ENCODE measurements at places on chromosomes 2 and 18.
A peak's percentile ranks its signal among the peaks of the same experiment; 100 is the strongest.

- no peak for DNase-seq
Observed at GRCh38 chr2:223647258-223647952, 45.2 kb upstream of the SCG2 start.

GRCh38 chr2:163572850-163573249 lies 163.0 kb downstream of the FIGN start:
- no peak for DNase-seq

DNA sequence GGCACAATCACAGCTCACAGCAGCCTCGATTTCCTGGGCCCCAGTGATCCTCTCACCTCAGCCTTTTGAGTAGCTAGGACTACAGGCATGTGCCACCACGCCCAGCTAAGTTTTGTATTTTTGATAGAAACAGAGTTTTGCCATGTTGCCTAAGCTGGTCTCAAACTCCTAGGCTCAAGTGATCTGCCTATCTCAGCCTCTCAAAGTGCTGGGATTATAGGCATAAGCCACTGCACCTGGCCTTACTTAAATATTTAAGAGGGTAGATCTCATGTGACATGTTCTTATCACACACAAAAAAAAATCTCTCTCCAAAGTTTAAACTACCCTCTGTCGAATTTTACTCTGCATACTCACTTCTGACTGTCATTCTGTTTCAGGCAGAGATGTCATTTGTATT lies 75.4 kb upstream of the CHRNA1 start:
- no peak for DNase-seq

- no peak for DNase-seq
Observed at GRCh38 chr2:218129458-218130135, 3.8 kb downstream of the CXCR2 start.

DNA sequence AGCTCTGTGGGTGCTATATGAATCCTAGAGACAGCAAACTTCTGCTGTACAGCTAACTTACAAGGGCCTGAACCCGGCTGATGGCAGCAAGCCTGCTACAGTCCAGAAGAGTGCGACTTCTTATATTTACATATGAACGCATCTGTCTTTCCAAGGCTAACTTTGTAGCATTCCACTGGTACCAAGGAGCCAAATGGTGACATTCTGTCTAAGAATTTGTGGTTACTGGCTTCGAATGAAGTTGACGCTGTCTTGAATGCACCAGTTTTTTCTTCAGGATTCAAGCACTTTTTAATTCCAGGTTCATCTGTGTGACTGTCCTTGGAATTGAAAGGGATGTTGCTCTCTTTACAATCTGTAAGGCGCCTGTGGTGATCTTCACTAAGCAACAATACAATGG lies 42.4 kb downstream of the THUMPD2 start:
- no peak for DNase-seq

GRCh38 chr2:55951533-55951932 lies 28.0 kb upstream of the EFEMP1 start:
- no peak for DNase-seq

- DNase-seq = no peak
Observed at GRCh38 chr2:236711440-236711839, 141.8 kb downstream of the ACKR3 start.

DNA sequence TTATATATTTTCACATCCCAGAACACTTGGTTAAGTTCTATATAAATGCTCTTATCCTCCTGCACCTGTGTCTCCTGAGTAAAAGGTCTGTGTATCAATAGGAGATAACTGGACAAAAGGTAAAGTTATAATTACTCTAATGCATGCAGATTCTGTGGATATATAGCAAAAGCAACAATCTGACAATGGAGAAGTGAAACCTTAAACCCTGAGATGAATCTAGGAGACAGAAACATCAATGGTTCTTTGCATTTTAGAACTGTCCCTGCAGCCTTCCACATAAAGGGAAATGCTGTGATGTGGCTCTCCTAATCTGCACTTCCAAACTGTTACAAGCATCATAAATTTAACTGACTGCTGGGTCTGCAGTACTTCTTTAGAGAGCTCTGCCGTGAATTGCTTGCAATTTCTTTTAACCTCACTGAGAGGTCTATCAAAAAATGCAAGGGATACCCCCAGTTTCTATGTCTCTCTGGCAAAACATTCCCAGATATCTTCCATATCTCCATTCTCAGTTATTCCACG lies 42.8 kb upstream of the FSIP2 start:
- DNase-seq = no peak

DNA sequence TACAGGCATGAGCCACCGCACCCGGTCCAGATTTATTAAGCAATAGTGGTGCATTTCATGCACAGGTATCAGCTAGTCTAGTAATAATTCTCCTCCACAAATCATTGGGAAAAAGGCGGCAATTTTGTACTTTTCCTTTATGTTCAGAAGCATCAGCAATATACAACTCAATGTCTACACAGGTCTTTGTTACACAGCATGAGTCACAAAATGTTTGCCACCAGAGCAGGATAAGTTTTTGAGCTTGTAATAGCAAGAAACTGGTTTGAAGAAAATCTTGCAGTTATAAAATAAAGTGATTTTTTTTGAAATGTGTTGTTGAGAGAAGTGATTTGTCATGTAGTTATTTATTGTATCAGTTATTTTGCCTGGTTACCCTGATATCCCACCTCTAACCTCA lies 4.8 kb upstream of the ITPRIPL1 start:
- no peak for DNase-seq

GRCh38 chr2:180664507-180664906 lies 315.9 kb upstream of the UBE2E3 start:
- no peak for DNase-seq

DNA sequence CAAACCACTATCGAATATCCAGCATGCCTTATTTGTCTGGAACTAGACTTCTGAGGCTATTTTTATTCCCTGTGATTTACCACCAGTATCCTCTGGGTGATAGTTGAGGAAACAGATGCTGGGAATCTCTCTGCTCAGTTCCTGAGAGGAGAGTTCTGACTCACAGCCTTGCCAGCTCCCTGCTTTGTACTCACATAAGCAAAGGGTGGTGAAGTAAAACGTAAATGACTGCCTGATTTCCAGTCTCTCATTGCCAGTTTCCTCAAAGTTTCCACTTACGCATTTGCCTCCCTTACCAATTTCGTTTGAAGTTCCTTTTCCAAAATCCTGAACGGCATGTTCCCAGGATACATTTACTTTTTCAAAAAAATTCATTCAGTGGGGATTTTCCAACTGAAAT lies 69.2 kb upstream of the HNRNPA3 start:
- no peak for DNase-seq

DNA sequence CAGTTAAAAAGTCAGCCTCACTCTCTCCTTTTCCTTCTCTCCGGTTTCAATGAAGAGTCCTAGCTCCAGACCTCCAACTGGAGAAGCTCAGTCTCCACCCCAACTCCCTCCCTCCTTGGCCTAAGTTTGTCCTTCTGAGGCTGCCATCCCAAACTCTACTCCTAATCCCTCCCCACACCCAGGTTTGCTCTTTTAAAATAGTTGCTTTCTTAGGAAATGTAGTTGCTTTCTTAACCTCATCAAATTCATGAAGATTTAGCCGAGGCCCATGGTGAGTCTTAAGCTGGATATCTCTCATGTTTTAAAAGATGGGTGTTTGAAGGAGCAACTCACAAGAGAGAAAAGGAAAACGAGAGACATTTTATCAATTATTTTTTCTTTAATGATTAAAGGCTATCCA lies 937 bp upstream of the LANCL1 start:
- no peak for DNase-seq

DNA sequence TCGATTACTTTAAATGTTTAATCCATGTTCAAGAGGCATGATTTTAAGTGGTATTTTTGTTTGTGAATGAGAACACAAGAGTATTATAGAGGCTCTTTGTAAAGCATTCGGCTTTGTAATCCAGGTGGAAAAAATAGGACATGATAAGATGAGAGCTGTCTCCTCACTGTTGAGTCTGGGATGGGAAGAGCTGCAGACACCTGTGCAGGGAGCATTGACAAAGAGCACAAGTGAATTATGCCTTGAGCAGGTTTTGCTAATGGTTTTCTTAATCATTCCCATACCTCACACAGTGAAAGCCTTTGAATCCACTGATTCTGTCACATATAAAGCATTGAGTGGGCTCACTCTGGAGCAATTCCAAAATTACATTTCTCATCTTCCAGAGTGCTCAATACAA lies 9.6 kb downstream of the COL6A3 start:
- DNase-seq = no peak

DNA sequence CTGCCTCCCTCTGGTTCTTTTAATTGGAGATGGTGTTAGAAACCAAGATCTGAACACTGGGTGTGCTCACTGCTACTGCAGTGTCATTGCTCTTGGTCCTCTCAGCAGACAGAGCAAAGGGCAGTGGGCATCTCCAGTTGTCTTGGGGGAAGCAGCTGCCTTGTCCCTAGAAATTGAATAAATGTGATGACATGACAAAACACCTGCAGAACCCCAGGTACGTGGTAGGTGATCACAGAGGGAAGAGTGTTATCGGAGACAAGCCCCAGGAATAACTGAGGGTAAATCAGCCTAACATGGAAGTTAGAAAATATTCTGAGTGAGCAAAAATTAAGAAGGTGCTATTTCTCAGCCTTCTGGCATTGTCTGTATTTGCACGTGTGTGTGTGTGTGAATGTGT lies 311.9 kb upstream of the HDAC4 start:
- no peak for DNase-seq

GRCh38 chr18:74381621-74382295 lies 66.1 kb downstream of the C18orf63 start:
- no peak for DNase-seq

DNA sequence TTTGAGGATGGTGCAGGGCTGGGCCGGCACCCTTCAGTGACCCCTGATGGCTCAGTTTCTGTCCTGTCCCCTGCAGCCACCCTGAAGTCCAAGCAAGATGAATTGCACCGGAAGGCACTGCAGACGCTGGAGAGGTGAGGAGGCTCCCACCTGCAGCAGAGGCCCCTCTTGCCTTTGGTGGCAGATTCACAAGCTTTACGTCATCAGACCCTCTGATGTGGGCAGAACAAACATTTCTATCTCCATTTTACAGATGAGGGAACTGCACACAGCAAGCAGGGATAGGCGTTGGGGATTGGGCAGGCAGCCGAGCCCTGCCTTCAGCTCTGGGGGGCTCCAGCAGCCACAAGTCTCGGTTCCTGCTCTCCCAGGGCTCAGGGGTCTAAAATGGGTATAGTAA lies 107.7 kb upstream of the MCFD2 start:
- no peak for DNase-seq

GRCh38 chr2:3597567-3597966 lies 2.7 kb downstream of the COLEC11 start:
- DNase-seq = no peak

DNA sequence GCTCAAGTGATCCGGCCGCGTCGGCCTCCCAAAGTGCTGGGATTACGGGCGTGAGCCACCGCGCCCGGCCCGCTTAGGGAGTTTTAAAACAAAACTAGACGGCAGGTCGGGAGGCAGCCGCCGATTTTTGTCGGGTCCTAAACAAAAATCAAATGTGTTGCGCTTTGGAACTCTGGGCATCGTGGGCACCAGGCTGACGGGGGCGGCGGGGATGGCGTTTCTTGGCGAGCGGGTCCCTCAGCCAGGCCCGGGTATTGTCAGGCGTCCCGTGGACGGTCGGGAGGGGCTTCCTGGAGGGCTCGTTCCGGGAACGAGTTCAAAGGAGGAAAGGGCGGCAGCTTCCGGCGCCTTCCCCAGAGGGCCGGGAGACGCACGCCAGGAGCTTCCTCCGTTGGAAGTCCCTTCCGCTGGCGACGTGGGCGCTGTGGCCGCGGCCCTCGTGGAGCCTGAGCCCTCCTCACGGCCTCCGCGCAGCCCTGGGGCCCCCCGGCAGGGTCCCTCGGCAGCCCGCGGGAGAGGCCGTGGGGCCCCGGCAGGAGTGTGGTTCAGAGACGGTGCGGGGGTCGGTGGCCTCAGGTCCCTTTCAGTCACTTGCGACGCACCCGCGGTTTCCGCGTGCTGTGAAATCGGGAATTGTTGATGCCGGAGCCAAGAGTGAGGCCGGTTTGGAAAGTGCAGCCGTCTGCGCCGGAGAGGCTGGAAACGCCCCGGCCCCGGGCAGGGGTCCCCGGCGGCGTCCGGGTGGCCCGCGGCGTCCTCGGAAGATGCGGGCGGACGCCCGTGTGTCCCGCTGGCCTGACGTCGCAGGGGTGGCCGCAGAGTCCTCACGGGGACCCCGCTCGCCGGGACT lies 59.3 kb downstream of the EMILIN2 start:
- peak; percentile 75 for DNase-seq

DNA sequence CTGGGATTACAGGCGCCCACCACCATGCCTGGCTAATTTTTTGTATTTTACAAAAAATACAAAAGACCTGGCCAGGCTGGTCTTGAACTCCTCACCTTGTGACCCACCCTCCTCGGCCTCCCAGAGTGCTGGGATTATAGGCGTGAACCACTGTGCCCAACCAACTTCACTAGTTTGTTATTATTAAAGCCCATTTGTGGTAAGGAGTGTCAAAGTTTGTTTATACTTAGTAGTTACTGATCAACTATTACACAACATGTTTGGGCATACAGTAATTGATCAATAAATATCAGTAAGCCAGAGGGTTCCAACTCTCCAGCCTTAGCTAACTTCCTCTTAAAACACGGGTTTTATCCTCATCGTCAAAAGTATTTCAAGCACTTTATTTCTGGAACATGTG lies 67.5 kb upstream of the ZNG1B start:
- DNase-seq = no peak

DNA sequence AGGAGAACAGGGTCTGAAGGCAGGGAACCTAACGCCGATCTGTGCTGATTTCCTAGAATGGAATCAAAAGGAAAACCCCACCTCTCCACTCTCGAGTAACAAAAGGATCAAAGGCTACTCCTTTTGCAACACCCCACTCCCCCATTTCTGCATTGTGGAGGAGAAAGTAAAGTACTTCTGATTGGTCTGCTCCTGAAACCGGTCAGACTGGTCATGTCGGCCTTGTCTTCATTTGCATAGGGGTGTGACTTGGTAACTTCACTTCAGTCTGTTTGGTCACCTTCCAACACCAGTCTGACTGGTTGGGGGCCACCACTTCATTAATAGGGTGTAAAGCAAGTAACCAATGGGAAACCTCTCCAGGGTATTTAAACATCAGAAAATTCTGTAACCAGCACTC lies 771.9 kb downstream of the ERBB4 start:
- peak; percentile 47 for DNase-seq

DNA sequence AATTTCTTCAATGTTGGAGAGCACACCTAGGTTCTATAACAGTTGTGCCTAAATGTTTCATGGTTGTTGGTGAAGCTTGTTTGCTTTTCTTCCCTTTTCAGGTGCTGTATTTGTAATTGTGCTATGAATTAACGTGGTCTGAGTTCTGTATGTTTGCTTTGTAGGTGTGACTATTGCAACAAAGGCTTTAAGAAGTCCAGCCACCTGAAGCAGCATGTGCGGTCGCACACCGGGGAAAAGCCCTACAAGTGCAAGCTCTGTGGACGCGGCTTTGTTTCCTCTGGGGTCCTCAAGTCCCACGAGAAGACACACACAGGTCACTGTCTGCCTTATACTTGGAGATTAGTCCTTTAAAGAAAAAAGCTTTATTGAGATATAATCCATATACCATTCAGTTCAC lies 91.2 kb downstream of the ZNF236 start:
- DNase-seq = peak; percentile 15

DNA sequence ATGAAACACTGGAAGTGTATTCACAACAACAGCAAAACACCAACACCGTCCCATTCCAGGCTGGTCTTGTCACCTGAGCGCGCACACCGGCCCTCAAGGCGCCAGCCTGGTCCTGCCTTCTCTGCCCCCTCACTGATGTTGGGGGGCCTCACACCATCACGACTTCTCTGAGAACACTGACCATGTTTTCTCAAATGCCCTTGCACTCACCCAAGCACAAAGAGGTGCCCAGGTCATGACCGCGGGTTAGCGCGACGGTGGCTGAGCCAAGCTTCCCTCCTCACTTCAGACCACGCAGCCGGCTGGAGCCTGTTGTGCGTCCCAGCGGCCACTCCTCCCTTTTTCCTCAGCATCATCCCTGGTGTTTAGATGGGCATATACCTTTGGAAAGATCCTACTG lies 101.3 kb upstream of the SALL3 start:
- DNase-seq = no peak

Measured in NCI-H2081 (cell line).